ENCODE measurements at places on chromosomes 3 and 15.

DNA sequence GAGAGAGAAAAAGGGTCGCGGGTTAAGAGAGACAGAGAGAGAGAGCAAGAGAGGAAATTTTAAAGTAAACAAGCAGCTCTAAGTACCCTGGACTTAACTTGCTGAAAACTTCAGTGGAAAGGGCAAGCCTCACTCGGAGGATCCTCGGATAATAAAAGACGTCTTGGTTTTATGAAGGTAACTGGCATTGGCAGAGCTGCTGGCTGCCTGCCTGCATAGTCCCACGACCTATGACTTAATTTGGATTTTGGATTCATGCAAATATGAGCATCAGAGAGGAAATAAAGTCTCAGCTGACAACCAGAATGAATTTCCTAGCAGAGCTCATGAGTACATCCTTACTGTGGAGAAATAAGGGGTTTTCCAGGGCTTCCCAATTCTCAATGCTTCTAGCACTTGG, 95.1 kb upstream of the PDZRN3 start:
- no peak for DNase-seq

- no peak for DNase-seq
Observed at GRCh38 chr3:191958980-191959671, 498.2 kb downstream of the PYDC2 start.

DNA sequence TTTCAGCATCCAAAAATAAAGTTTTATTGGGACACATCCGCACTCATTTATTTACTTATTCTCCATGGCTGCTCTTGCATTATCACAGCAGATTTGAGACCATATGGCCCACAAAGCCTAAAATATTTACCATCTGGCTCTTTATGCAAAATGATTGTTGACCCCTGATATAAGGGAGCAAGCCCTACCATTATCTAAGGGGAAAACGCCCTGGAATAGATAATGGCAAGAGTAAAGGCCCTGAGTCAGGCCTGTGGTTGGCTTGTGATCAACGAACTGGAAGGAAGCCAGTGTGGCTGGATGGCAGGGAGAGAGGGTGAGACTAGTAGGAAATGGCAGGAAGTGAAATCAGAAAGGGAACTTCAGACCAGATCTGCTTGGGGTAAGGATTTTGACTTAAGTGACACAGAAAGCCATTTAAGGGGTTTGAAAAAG, 24.6 kb upstream of the DMXL2 start:
- DNase-seq: no peak

DNA sequence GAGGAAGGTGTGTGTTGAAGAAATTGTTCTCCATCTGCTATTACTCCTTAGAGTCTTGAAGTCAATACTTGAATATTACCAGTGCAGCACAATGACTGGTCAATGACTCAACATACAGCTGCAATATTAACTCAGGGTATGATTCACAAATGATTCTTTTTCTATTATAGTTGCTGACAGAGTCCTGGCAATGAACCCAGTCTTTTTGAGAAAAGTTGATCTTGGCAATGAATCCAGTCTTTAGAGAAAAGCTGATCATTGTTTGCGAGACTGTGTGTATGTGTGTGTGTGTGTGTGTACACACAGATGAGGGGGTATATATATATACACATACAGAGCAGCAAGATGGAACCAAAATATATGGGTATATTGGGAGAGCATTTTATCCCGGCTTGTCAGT, 315.1 kb downstream of the ZNF385D start:
- no peak for DNase-seq

Measured in stimulated activated CD8-positive, alpha-beta memory T cell treated with anti-CD3 and anti-CD28 coated beads, Interleukin-2, amount 100 ng/mL, for 1 hour (primary cell).